H54 (cell line): ENCODE measurements at places on chromosomes 5 and 9.

GRCh38 chr9:15640121-15640520 is 87.3 kb downstream of the CCDC171 start:
- DNase-seq, result no peak

GRCh38 chr5:37836592-37837413 is 3.0 kb downstream of the GDNF start:
- no peak for DNase-seq

- peak; percentile 14 for DNase-seq
Observed at GRCh38 chr5:7897014-7897600, 28.2 kb downstream of the MTRR start.

- DNase-seq, result no peak
Observed at GRCh38 chr5:114184006-114184405, 177.9 kb upstream of the KCNN2 start.

GRCh38 chr9:134374301-134375010 is 48.2 kb downstream of the RXRA start:
- no peak for DNase-seq

DNA sequence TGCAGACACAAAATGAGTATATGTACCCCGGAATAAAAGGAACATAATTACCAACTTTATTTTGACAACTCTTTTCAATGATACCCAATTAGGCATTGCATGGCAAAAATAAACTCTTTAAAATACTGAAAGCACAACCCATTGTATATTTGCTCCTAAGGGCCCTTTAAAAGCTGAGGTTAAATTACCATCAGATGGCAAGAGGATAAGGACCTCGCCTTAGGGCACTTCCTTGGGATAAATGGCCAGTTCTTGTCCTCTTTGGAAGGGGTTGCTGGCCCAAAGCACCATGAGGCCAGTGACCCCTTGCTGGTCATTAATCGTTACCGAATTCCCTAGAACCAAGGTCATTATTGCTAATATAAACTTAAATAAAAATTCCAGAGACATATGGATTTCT is 46.0 kb downstream of the EBF1 start:
- DNase-seq, result no peak

GRCh38 chr5:59279979-59280378 is 613.5 kb downstream of the PDE4D start:
- DNase-seq, result no peak

- no peak for DNase-seq
Observed at GRCh38 chr5:112684121-112684520, 53.6 kb upstream of the APC start.

- DNase-seq, result no peak
Observed at GRCh38 chr5:39466846-39467245, 42.1 kb upstream of the DAB2 start.

DNA sequence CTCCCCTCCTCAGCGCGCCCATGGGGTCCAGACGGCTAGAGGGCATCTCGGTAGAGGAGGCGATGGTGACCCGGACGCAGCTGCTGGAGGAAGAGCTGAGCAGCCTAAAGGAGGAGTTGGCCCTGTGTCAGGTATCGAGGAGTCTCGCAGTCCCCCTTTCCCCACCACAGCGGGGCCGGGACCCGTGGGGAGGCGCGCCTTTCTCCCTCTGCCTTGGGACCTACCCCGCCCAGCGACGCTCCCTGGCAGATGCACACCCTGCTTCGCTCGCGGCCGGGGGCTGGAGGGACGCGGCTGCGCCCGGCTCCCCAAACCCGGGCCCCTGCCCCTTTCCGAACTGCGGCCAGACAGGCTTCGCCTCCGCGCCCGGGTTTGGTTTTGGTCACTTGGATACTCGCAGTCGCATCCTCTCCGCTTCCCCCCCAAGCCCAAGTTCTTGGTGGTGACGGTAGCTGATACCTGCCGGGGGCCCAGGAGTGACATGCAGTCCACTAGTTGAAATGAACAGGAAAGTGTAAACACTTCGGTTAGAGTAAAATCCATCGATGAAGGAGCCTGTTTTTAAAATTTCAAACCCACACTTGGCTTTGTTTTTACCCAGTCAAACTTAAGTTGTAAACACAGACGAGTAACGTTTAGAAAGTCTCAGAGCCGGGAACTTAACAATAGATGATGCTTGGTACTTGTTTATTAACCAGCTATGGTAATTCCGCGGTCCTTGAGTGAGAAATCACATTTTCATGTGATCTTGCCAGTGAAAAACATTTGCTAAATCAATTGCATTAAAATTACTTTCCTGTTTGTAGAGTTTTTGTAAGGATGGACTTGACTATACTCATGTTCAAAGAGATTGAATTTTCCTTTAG is 688 bp downstream of the CNTLN start:
- DNase-seq, result peak; percentile 47

GRCh38 chr5:34496260-34496691 is 159.9 kb upstream of the RAI14 start:
- DNase-seq, result no peak

DNA sequence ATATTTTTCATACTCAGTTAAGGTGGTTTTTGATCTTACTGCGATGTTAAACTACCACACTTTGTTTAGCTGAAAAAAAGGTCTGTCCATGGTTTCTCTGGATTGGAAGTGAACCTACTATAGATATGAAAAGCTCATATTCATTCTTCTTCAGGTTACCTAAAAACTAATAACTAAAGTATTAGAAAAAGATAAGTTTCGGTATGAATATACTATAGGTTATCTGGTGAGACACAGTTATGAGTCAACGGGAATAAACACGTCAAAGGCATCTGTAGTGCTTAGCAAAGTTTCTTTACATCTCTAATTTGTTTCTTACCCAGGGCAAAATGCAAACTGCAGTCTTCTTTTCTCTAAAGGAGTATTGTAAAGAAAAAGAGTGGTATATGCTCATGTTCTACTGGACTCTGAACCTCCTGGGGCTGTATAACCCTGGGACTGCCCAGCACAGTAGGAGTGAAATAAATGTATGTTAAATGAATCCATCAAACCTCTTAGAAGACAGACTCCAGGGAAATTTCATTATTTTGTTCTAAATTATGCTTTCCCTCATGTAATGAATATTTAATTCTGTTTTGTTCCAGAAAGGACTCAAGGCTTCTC is 521.9 kb downstream of the PDE4D start:
- DNase-seq, result no peak

DNA sequence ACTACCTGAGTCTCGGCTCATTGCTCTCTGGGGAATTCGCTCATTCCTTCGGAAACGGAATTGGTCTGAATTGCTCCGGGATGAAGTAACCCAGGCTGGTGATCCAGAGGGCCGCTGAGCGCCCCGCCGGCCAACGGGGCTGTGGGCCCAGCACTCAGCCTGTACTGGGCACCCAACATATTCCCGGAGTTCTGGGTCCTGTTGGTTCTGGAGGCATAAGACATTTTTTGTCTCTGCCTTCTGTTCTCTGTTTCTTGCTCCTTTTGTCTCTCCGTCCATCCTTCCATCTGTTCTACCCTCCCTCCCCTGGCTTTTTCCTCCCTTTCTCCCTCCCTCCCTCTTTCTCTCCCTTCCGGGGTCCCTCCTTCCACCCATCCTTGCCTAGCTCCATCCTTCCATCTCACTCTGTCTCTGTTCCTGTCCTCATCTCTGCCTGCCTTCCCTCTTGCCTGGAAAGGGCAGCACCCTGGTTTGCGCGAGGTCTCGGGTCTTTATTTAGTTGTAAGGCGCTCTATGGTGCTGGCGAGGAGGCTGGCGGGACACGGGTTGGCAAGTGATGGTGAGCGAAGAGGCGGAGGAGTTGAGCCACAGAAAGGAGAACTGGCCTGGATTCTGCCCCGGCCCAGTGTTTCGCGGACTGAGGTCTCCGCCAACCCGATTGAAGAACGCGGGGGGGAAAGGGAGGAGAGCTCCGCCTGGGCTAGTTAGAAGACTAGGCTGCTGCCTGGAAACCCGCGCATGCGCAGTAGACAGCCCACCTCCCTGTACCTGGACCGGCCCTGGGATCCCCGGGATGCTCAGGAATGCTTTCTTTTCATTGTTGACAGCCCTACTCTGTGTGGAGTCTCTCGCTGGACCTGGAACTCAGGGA is 1468.0 kb downstream of the FOXD4L5 start:
- DNase-seq, result no peak

- DNase-seq, result no peak
Observed at GRCh38 chr9:91315191-91315590, 46.5 kb downstream of the AUH start.

DNA sequence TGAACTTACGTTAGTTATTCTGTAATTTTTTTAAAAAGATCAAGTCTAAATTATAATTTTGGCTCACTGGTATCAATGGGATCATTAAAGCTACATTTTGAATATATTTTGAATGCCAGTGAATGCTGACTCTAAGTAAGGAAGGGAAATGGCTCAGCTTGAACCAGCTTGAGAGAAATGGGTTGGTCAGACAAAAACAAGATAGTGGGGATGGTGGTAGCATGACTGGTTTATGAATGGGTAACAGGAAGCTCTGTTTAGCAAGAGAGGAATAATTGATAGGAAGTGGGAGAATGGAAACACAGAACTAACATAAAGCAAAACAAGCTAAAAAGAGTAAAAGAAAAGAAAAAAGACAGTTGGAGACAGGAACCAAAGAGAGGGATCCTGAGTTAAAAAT is 220.2 kb downstream of the ADAMTS6 start:
- DNase-seq, result no peak

- no peak for DNase-seq
Observed at GRCh38 chr9:19788614-19789271, at the start of gene SLC24A2. TSS of gene SLC24A2 (minus strand) at chr9:19789037.

DNA sequence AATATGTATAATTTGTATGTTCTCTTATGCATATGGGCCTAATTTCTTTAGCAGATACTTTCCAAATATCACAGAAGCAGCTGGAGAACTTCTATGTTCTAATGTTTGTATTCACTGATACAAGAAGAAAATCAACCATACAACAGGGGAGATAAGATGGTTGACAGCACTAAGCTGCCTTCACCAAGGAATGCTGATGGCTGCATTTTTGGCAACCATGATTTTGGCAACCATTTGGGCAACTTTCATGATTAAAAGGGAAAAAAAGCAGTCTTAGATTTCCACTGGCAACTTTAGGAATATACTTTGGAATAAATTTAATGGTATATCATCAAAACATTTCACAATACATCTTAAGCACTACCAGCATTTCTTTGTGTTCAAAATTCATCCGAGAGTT is 740.3 kb upstream of the CDH6 start:
- no peak for DNase-seq

DNA sequence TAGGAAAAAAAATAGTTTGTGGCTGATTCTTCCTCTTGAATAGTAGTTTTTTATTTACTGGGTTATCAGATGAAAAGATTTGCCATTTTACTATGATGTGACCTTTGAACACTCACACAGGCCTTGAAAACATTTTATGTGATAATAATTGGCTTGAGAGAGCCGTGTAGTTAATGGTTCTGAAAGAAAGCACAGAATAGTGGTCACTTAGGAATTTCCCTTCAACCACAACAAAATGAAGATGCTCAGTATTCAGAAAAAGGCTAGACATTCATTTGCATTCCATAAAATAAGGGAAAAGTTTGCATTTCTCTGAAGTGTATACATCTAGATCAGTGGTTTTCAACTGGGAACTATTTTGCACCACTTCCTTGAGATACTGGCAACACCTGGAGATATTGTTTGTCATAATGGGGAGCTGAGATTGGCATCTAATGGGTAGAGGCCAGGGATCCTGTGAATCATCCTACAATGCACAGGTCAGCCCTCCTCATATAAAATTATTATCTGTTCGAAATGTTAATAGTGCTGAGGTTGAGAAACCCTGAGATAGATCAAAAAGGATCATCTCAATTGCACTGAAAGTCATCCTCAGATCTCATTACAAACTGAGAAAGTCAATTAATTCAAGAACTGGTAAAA is 446.4 kb upstream of the CCNG1 start:
- DNase-seq, result no peak

- no peak for DNase-seq
Observed at GRCh38 chr9:92008041-92008440, 58.0 kb upstream of the ROR2 start.

DNA sequence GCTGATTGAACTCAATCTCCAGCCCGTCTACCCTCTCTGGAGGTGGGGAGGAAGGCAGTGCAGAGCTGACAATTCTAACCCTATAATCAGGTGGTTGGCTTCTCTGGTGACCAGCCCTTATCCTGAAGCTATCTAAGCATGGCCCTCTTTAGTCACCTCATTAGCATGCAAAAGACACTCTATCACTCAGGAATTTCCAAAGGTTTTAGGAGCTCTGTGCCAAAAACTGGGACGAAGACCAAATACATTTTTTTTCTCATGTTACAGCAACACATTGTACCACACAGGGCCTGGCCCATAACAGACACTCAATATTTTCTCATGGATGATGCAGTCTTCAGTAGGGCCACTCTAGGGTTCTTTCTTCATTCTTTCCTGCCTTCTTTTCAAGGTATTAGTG is 118.8 kb upstream of the VLDLR start:
- DNase-seq, result no peak

DNA sequence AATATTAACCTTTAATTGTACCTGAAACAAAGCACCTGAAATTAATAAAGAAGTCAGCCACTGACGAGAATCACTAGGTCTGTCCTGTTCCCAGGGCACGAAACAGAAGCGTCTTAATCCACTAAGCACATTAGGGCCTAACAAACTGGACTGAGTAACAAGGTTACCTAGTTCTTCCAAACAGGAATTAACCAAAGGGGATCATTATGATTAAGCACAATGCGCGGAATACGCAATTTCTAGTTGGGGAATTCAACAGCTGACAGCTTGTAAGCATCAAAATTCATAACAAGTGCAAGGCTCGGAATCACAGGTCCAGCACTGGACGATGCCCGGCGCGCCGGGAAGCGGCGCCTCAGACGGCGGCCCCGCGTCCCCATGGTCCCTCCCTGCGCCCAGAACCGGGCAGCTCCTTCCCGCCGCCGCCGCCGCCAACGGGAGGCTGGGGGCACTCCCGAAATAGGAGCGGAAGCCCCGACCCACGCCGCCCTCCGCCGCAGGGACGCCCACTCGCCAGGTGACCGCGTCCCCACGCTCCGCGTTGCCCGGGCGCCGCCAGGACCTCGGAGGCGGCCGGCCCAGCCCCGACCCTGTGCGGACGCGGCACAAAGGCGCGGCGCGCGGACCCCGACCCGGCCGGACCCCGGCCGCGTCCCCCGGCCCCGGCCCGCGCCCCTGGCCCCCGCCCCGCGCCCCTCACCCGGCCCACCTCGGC is 898 bp downstream of the CAMSAP1 start:
- DNase-seq, result no peak

- DNase-seq, result no peak
Observed at GRCh38 chr5:165859251-165859650, 2353.8 kb downstream of the MAT2B start.

- DNase-seq, result no peak
Observed at GRCh38 chr9:36560771-36561170, 11.9 kb upstream of the MELK start.

DNA sequence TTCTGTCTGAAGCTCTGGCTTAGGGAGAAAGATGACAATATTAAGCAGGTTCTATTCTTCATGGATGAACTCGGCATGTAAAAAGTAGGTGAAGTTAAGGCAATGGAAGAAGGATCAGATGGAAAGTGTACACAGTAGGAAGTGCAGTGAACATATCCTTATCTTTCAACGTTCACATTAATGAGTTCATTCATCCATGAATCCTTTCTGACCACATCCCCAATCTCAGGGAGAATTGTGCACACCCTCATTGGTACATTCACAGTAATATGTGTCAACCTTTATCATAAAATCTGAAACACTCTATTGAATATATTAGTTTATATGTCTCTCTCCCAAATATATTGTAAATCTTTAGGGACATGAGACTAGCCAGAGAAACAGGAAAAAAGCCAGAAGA is 5.5 kb downstream of the GIN1 start:
- no peak for DNase-seq

GRCh38 chr9:99181621-99182020 is 40.1 kb downstream of the ALG2 start:
- DNase-seq, result no peak
